Effector CD8-positive, alpha-beta T cell (primary cell): ENCODE measurements at places on chromosomes 13 and 19.

- DNase-seq, result no peak
Observed at GRCh38 chr13:107185889-107186288, 618.0 kb upstream of the ARGLU1 start.

DNA sequence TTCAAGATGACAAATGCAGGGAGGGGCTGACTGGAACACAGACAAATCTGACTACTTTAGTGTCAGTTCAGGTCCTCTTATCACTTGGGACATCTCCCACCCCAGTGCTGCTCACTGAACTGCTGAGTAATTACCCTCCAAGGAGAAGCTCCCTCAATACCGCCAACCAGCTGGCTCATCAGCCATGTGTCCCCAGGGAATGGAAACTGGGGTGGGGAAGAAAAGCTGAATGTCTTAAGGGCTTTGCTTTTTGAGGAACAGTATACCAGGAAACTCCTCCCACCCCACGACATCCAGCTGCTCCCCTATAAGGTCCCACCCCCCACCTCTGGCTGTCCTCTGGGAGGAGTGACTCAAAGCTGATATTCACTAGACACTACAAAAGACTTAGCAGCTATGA lies 2.0 kb downstream of the ZNF823 start:
- no peak for DNase-seq

GRCh38 chr13:110216398-110217041 lies 90.4 kb downstream of the COL4A1 start:
- no peak for DNase-seq

GRCh38 chr19:7533281-7533885 lies 2.1 kb upstream of the PNPLA6 start:
- no peak for DNase-seq

GRCh38 chr19:2097203-2097885 lies 629 bp downstream of the IZUMO4 start:
- peak; percentile 40 for DNase-seq

DNA sequence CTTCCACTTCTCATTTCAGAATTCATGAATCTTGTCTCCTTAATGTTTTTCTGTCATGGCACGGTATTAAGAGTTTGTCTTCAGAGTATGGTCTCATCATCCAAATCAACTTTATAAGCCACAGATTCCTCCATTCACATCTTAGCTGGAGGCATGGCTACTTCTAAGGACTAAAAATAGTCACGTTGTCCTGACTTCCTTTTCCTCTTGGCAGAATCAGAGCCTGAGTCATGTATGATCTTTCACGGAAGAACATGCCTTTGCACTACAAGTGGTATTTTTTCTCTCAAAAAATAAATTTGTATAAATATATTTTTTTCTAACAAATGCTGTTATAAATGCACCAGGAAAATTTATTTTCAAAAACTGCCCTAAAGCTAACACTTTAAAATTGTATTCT lies 71.4 kb downstream of the ALOX5AP start:
- DNase-seq, result no peak
